Kasumi-1 (cell line): ENCODE measurements at places on chromosomes 5 and 9.

DNA sequence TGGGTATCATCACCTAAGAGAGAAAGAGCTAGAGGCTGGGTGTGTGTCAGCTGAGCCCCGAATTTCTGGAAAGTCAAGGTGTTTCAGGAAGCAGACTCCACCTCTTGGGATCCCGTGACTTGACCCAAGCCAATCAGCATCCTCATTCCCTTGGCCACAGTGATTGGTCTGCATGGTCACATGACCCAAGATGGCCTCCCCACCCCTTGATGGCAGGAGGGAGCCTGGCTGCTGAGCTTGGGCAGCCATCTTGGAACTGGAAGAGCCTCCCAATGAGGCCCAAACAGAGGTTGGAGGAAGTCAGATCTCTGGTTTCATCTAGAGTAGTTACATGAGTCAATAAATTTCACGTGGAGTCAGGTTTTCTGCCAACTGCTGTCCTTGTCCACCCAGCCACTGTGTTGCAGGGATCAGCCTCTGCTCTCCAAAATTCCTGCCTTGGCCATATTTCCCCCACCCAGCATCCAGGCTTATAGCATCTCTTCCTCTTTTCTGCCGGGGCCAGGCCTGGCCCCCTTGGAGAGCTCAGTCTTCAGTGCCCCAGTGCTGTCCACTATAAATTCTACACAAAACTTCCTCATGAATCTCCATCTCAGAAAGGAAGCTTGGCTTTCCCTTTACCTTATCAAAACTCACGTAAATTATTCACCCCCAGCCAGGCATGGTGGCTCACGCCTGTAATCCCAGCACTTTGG is 17.2 kb upstream of the SUSD3 start:
- no peak for DNase-seq

DNA sequence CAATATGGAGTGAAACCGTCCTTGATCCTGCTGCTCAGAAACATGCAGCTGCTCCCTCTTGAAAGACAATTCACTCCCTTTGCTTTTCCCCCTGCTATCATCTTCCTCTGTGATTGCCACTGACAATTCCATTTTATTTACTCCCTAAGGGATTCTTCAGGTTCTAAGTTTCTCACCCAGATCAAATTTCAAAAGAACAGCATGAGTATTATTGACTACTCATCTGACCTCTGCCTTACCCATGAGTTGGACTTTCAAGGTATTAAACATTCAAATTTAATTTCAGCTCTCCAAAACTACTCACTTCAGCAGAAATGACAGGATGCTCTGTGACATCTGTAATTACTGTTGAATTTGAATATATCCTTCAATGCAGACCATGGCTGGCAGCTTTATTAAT is 236.5 kb upstream of the HAPLN1 start:
- DNase-seq: no peak

GRCh38 chr9:69578026-69578425 is 94.1 kb downstream of the APBA1 start:
- no peak for DNase-seq

GRCh38 chr5:97157689-97158088 is 15.3 kb upstream of the LIX1 start:
- DNase-seq: no peak

- no peak for DNase-seq
Measured at GRCh38 chr9:89779405-89780203, 174.8 kb downstream of the GADD45G start.

DNA sequence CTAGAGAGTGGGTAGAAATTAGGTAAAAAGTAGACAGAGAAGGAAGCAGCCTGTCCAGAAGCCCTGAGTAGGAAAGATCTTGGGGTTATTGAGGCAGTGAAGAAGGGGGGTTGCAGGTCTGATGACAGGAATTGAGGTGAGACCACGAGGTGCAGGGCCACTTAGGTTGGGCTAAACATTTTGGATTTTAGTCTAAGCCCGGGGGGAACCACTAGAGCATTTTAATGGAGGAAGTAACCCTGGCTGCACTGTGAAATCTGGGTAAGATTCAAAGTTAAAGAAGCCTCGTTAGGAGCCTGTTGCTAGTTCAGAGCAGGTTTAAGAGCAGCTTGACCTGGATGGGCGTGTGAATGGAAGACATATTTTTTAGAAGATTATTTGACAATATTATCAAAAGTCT is 38.3 kb downstream of the MAP3K1 start:
- no peak for DNase-seq

DNA sequence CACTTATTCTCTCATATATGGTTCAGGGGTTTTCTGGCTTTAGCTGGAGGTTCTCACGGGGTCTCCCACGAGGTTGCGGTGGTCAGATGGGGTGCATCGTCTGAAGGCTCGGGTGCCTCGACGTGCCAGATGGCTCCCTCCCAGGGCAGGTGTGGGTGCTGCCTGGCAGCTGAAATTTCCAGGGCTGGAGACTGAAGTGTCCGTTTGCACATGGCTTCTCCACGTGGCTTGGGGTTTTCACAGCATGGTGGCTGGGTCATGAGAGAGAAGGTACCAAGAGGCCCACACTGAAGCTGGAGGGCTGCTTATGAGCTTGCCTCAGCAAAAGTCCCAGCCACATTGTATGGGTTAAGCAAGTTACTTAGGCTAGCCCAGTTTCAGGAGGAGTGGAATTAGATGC is 218.6 kb downstream of the AGTPBP1 start:
- no peak for DNase-seq

DNA sequence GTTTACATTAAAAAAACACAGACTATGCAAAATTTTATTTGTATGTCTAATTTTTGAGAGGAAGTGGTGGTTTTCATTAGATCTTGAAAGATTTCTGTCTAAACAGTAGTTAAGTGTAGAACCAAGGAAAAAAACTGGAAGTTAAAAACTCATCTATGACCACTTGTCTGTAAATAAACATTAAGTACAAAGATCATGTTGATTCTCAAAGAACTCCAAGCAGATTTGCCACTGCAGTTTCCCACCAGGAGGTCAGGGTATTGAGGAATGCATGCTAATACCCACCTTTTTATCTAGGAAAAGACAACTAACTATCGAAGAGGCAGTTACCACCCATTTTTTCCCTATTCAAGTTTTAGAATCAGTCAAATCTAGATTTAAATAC is 1.9 kb downstream of the STOM start:
- DNase-seq: no peak

DNA sequence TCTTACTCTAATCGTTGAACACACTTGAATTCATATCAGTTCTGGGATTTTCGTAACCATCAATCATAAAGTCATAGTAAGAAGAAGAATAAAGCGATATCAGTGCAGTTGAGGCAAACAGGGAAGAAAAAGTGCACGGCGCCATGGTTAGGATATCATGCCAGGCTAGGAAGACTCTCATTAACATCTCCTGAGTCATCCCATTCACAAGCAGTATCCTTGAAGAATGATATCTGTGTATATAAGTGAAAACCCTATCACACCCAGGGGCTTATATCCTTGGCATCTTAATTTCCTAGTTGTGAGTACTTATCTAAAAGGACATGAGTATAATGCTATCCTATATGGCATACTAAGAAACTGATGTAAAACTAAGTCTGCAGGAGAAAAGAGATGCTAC is 38.6 kb downstream of the NFIB start:
- DNase-seq: no peak

- DNase-seq: no peak
Measured at GRCh38 chr5:55897905-55898304, 46.7 kb downstream of the IL31RA start.

GRCh38 chr9:36092509-36093215 is 43.9 kb upstream of the GLIPR2 start:
- DNase-seq: no peak

DNA sequence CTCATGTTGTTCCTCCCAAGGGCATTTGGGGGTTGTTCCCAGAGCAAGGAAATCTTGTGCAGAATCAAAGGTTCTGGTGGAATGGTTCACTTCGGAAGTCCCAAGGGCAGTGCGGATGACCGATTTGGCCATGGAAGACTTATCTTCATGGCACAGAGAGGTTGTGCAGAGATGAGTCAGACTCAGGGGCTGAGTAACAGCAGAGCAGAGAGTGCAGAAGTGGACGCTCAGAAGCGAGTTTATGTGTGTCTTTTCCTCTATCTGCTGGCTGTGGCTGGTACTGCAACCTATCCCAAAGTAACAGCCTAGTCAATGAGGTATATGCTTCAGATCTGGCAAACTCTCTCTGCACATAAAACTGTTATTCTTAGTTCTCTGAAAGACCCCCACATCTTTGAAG is 118.1 kb downstream of the DPYSL3 start:
- peak; percentile 75 for DNase-seq

- DNase-seq: no peak
Measured at GRCh38 chr9:690517-691111, 150.9 kb upstream of the DMRT1 start.

GRCh38 chr9:36389590-36389989 is 10.5 kb downstream of the RNF38 start:
- no peak for DNase-seq

DNA sequence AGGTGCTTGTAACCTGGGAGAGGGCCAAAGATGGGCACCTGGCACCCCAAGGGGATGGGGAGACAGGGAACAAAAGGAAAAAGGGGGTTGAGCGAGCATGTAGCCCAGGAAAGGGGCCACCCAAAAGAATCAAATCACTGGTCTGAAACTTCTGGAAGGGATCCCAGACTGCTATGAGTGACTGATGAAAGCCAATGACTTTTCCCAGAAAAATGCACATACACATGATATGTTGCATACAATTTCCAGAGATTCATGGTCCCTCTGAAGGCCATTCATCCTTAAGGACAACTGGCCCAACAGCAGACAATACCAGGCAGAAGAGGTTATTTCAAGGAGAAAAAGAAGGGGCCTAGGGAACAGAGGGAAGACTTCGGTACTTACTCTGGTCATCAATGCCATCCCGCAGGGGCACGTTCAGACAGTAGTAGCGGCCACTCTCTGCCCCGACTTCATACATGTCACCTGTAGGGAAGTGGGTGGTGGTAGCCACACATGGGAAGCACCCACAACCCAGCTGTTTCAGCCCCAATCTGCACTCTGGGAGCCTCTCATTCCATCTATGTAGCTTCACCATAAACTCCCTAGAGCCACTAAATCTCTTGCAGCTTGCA is 8.4 kb downstream of the HDAC3 start:
- no peak for DNase-seq

DNA sequence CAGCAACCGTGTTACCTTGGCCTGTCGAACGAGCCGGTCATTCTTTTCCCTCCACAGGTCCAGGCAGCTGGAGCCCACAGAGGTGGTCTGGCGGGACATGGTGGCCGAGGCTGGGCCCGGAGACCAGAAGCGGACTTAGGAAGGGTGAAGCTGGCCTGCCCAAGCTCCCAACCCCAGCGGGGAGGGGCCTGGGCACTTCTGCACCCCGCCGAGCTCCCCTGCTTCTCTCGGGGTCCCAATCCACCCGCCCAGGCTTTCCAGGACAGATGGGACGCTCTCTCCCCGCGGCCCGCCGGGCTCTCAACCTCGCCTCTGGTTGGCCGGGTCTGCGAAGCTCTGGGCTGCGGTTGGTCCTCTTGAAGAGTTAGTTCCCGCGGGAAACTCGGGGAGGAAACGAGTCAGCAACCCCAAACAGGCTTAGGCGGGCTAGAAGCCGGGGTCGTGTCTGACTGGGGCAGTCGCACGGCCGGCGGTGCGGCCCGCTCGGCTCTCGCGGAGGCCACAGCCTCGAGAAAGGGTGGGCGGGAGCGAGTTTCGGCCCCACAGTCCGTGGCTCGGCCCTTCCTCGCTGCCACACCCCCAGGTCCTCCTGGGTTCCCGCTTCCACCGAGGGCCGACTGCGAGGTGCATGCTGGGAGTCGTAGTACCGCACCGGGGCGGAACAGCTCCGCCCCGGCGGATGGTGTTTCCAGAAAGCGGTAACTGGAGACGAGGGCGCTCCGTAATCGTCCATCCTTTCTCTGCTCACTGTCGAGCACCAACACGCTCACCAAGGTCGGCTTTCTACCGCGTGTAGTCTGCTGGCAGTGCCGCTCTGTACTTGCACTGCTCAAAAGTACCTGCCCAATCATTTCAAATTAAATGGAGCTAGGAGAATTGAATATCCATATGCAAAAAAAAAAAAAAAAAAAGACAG is at the start of gene FANCG:
TSS of gene FANCG (minus strand) at position 517 of the 916 bp plus-strand sequence. CDS start at position 99, 418 bp downstream.
- DNase-seq: peak; percentile 90

- no peak for DNase-seq
Measured at GRCh38 chr5:54081415-54081814, 229.0 kb downstream of the ARL15 start.

DNA sequence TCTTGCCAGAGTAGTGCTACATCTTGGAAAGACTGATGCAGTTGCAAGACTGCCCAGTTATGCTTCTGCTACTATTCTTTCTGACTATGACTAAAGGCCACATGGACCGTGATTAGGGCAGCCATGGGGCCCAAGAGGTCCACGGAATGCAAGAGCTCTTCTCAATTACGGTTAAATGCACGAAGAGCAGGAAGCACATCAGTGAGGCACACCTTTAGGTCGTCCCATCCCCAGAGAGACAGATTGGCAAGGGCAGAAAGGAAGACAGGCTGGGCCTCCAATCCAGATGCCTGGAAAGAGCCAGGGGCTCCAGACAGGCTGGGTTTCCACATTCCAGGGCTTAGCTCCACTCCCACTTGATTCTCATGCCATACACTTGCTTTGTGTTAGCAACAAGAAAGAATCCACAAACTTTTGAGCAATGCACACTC is 132.3 kb upstream of the SLIT3 start:
- no peak for DNase-seq

GRCh38 chr5:2206293-2207108 is 323.8 kb upstream of the IRX4 start:
- DNase-seq: no peak

DNA sequence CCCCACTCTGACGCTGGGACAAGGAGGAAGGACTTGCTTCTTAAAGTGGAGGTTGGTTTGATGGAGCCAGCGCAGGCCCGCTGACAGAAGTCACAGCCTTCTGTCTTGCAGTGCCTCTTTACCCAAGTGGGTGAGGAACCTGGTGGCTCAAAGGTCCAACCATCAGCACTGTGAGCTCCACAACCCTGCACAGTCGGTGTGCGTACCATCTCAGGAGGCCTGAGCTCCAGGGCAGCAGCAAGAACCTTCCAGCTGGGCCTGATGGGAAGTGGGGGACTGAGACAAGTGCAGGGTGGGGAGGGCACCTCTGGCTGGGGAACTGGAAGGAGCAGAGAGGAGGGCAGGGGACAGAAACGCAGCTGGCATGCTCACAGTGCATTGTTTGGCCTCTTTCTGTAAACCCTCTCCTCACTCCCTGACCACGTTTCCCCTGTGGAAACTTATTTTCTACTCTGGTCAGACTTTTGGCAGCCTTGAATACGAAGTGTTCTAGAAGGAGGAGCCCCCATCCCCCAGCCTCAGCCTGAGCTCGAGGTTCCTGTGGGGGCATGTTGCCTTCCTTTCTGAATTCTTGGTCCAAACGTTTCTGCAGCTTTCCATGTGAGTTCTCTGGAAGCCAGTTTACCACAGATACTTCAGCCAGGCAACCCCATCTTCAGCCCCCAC is 178.5 kb upstream of the PITX1 start:
- DNase-seq: peak; percentile 22

GRCh38 chr9:80320916-80321315 is 749.2 kb downstream of the TLE4 start:
- DNase-seq: no peak
